ENCODE measurements at places on chromosomes 3 and 15. TPM values are rescaled to one million over a fixed set of nuclear protein-coding genes. Genes with fewer than 3 reads are reported as not detected.

MBD4 gene
- 35.0 TPM for total RNA-seq

RASGRP1 gene
- not detected for total RNA-seq

BCL6 gene
- total RNA-seq, result 26.8 TPM

GABRR3 gene
- not detected for total RNA-seq

TNFSF10 gene
- 2.8 TPM for total RNA-seq

BNC1 gene
- total RNA-seq, result 66.2 TPM

VILL gene
- 1.8 TPM for total RNA-seq

ZBED2 gene
- 85.7 TPM for total RNA-seq

MEIS2 gene
- total RNA-seq, result 6.7 TPM

CHSY1 gene
- total RNA-seq, result 40.2 TPM
